GM04504 (cell line): ENCODE measurements at places on chromosomes 12 and 14.

GRCh38 chr12:44521702-44522101 lies 354.4 kb downstream of the NELL2 start:
- DNase-seq: no peak

GRCh38 chr12:122937622-122938091 lies 28.6 kb downstream of the ABCB9 start:
- no peak for DNase-seq

DNA sequence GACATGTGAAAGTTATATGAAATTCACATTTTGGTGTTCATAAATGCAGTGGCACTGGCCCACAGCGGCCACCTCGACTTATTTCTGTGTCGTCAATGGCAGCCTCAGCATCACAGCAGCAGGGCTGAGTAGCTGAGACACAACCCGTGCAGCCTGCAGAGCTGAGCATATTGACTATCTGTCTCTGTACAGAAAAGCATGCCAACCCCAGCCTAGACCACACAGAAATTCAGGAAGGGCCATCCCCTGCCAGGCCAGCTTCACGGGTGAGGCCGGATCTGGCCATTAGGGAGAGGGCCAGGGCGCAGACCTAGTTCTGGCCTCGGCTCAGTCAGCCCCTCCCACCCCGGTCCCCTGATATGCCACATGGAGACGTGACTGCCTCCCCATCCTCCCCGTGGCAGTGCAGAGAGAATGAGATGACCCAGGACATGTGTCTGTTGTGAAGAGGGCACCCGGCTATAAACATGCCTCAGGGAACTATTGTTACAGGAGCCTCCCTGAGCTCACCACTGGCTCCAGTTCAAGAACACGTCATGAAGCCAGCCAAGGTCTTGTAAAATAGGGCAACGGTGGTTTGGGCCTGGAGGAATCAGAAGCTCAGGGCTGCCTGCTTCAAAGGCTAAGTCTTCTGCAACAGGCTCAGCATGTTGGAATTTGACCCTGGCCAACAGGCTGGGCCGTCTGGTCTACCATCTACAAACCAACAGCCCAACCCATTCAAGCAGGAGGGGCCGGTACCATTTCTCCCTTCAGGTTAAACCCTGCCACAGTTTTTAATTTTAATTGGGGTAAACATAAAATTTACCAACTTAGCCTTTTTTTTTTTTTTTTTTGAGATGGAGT lies 25.5 kb downstream of the SCARB1 start:
- peak; percentile 99 for DNase-seq

- DNase-seq: no peak
These were observed 32.2 kb downstream of the DIP2B start for GRCh38 chr12:50536831-50537537.

- no peak for DNase-seq
These were observed 310.1 kb upstream of the DIO3 start for GRCh38 chr14:101250948-101251811.

- DNase-seq: no peak
These were observed 41.2 kb downstream of the SLC6A12 start for GRCh38 chr12:172732-173161.

DNA sequence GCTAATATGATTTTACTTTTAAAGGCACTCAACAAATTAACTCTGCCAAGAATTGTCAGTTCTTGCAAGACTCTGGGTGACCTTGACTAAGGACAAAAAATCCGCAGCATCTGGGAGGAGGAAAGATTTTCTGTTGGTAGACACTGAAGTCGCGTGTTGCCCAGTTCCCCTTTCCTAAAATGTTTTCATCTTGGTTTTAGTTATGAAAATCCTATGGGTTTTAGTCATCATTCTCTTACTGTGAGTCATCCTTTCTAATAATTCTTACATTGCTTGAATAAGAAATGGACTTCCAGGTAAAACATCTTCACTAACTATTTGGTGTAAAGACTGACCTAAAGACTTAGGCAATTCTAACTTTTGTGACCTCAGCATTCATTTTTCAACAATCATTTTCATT lies 9.1 kb downstream of the GSG1 start:
- peak; percentile 40 for DNase-seq

DNA sequence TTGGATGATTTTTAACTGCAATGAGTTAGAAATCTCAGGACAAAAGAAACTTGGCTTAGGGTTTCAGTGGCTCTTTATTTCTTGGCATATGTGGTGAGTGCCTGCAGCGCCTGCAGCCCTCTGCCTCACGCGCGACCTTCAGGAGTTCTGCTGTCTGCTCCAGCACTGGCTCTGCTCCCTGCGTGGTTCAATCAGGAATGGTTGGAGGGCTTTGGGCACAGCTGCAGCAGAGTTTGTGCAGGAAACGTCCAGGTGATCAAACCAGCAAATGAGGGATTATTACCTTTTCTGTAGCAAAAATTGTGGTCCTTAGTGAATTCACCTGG lies 19.8 kb downstream of the PPM1H start:
- DNase-seq: no peak

- DNase-seq: no peak
These were observed 536.5 kb downstream of the RPS29 start for GRCh38 chr14:49049711-49050110.
